PC-3 (cell line): ENCODE measurements at places on chromosomes 11 and 22. TPM values are rescaled to one million over a fixed set of nuclear protein-coding genes. Genes with fewer than 3 reads are reported as not detected.

- DNase-seq = no peak
Observed at GRCh38 chr11:73117071-73117470, 25.0 kb downstream of the FCHSD2 start.

DNA sequence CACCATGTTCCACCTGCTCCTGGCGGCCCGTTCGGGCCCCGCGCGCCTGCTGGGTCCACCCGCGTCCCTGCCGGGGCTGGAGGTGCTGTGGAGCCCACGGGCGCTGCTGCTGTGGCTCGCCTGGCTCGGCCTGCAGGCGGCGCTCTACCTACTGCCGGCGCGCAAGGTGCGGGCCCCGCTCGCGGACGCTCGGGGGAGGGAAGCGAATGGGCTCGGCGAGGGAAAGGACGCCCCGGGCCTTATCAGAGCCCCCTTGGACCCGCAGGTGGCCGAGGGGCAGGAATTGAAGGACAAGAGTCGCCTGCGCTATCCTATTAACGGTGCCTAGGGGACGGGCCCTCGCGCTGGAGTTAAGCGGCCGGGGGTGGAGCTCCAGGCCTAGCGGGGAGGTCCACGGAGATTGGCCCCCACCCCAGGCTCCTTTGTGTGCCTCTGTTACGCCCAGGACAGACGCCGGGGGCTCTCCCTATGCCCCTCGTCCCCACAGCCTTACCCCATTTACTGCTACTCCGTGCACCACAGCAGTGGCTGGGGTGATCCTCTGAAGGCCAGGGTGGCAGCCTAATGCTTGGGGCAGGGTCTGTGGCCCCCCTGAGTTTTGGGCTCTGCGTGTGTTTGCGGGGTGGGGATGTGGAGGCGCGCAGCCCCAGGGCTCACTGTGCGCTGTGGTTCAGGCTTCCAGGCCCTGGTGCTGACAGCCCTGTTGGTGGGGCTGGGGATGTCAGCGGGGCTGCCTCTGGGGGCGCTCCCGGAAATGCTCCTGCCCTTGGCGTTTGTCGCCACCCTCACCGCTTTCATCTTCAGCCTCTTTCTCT lies 1.1 kb downstream of the TM7SF2 start:
- peak; percentile 67 for DNase-seq

Gene MPST
- 87.5 and 97.0 TPM in 2 replicates for total RNA-seq

DNA sequence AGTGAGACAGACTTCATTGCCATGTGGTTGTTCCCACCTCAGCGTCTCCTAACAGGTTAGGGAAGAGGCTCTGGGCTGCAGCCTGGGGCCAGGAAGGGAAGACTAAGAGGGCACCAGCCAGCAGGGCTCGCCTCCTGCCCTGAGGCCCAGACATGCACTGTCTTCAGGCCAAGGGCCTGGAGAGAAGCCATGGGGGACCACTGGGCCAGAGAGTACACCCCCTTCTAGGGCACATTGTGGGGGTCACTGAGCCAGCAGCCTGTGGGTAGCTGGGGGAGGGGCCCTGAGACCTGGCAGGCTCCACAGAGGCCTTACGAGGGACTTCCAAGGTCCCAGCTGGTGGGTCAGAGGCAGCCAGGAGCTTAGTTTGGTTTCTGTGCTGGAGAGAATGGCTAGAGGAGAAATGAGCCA lies 25.0 kb upstream of the MYRF start:
- DNase-seq = no peak

DNA sequence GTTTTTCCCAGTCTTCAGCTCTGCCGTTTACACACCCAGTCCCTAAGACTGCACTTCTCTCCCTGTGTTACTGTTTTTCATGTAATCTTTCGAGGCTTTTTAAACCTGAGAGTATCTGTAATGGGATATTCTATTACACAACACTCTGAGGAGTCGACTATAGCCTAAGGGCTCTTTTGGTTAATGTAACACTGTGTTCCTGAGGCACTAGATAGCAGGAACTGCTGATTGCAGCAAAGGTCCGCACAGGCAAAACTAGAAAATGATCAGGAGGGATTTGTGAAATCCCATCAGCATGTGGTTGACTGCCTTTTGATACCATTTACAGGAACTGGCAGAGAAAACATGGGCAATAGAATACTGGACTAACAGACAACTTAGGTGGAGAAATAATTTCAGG lies 512.3 kb upstream of the RAG2 start:
- DNase-seq = peak; percentile 45

Gene INPPL1
- total RNA-seq = 100 and 121 TPM in 2 replicates

Gene FIBIN
- total RNA-seq = not detected in 2 replicates

GRCh38 chr11:71987521-71987920 lies 11.2 kb upstream of the IL18BP start:
- DNase-seq = no peak

DNA sequence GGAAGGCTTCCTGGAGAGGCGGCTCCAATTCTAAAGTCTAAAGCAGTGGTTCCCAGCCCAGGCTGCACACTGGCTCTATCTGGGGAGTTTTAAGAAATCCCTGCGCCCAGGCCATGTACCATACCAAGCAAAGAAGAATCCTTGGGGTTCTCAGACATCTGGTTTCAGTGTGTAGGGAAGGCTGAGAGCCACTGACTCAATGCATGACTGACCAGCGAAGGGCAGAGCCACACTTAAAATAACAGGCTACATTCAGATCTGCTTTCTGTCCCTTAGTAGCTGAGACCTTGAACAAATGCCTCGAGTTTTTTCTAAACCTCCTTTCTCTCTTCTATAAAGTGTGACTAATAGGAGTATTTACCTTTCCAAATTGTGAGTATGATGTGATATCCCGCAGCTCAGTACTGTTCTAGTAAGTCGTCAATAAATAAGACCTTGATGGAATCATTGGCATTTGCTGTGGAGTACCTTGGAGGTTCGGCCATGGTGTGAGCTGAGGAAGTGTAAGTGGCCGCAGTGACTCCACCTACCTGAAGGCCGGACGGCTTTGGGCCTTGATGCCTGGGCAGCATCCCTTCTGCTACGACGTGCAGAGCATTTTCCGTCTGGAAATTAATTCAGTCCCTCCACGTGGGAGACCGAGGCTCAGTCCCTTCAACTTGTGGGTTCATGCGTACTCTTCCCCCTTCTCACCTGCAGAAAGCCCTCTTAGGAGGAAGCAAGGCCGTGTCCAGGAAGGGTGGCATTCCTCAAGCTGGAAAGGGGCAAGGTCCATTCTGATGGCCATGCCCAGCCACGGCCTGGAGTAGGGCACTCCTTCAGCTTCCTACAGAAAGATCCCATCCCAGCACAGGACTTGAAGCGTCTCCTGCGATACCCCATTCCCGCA lies 25.1 kb downstream of the GLB1L2 start:
- no peak for DNase-seq

DNA sequence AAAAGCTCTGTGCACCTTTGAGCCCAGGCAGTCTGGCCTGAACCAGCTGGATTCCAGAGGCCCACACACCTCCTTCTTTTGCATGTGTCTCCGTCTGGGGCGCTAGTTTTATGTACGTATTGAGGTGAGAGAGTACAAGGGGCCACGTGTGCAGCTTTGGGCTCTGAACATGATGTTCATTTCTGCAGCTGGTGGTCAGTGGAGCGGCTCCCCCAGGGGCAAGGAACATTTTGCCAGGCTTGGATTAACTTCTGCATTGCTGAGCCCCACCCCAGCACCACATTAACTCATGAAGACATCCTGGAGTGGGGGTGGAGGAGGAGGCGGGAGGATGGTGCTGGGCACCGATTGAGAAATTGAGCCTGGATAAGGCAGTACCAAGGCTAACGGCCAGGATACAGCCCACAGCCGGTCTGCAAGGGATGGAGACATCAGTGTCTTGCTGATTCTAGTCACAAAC lies 13.8 kb downstream of the USP2 start:
- DNase-seq = no peak

DNA sequence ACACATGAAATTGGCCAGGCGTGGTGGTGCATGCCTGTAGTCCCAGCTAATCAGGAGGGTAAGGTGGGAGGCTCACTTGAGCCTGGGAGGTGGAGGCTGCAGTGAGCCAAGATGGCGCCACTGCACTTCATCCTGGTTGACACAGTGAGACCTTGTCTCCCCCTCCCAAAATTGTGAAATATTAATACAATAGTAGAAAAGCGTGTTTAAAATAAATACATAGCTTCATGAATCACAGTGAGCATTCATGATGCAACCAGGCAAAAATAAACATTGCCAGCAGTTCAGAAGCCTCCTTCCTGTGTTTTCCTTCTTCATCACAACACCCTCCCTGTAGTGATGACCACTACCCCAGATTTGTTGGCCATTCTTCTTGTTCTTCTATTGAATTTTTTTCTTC lies 4.3 kb upstream of the TEAD1 start:
- DNase-seq = peak; percentile 79

DNA sequence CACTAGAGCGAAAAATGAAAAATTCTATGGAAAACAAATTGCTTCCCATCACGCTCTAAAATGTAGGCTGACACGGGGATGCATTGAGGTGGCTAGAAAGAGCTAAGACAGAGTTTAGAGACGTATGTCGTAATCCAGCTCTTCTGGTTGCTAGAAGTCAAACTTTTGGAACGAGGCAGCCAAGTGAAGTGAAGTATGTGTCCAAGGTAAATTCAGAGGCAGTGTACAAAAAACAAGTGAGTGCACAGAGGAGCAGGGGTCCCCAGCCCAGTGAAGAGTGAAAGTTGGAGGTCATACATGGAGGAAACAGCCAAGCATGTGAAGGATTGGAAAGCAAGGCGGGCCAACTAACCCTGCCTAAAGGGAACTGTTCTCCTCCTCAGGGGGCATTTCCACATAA lies 528.5 kb downstream of the NTM start:
- no peak for DNase-seq

Gene APOA4
- not detected in 2 replicates for total RNA-seq

DNA sequence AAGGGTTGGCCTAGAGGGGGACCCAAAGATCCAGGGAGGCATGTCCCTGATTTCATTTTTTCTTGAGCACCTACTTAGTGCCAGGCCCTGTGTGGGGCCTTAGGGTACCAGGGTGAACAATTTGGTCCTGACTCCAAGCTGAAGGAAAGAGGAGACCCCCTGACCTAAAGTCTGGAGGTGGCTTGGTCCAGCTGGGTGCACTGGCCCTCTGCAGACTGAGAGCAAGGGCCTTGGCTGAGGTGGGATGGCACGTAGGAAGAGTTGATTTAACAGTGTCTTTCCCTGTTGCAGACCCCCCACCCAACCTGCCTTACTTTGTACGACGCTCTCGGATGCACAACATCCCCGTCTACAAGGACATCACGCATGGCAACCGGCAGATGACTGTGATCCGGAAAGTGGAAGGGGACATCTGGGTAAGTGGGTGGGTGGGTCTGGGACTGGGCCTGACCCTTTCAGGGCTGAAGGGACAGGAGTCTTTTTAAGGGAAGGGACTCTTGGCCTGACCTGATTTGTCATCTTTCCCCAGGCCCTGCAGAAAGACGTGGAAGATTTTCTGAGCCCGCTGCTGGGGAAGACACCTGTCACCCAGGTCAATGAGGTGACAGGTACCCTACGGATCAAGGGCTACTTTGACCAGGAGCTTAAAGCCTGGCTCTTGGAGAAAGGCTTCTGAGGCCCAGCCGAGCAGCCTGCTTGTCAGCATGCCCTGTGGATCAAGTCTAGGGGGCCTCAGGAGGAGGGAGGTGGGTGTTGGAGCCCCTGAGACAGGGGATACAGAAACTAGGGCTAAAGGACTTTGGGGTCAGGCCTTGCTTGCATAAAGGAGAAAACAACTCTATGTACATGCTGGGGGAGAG lies 3.3 kb downstream of the MRPL49 start:
- no peak for DNase-seq

DNA sequence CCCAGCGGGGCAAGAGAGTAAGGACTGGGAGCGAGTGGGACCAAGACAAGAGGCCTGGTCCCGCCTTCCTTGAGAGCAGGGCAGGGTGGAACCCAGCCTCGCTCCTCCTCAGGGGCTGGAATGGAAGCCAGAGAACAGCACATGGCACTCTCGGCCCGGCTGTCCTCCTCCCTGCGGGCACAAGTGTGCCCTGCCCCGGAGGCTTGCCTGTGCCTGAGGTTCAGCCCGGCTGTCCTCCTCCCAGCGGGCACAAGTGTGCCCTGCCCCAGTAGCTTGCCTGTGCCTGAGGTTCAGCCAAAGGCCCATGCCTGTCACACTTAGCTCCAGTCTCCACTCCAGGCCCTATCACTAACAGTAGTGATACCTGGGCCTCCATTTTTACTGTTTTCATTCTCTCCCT lies 24.2 kb downstream of the SULT4A1 start:
- DNase-seq = no peak

DNA sequence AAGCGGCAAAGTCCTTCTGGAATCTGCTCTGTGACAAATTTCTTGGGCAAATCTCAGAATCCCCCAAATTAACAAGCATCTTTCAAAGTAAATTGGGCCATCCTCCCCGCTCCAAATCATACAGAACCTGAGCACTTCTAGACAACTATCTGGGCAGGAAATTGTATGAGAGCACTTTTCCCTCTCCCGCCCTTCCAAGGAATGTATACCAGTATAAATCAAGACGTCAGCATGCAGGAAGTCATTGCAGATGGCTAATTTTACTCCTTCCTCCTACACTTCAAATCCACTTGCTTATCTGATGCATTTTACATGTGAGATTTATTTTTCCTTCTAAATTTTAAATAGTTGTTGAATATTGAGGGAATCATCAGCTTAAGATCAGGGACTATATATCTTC lies 52.1 kb downstream of the NTM start:
- no peak for DNase-seq

- DNase-seq = peak; percentile 82
Observed at GRCh38 chr22:47395481-47395880, 633.0 kb downstream of the TBC1D22A start.

- DNase-seq = no peak
Observed at GRCh38 chr11:10692531-10693115, 932 bp downstream of the IRAG1 start.

DNA sequence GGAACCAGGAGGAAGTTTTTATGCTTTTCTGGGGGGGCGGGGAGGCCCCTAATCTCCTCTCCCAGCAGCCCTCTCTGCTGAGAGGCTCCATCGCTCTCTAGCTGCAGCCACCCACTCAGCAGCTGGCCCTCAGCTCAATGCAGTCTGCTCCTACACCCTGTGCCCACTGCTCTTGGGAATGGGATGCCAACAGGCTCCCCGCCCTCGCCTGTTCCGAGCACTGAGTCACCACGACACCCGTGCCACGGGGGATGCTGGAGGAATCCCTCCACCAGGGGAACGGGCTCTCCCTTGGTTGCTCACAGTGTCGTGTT lies 23.5 kb upstream of the SUSD2 start:
- no peak for DNase-seq

DNA sequence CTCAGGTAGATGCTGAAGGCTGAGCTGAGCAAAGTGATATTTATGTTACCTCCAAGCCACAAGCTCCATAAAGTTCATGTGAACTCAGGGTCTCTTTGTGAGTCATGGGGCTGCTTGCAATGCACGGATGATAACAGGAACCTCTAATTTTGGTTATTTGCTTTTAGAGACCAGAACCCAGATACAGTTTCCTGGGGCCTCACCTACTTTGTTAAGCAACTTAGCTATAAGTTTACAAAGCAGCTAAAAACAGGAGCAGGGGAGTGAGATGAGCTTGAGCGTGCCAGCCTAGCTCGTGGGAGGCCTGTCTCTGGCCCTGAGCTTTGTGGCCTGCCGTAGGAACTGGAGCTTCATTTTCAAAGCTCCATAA lies 29.2 kb downstream of the SREBF2 start:
- no peak for DNase-seq

- no peak for DNase-seq
Observed at GRCh38 chr22:49590381-49590780, 237.3 kb downstream of the BRD1 start.
